ENCODE measurements at places on chromosomes 7 and 10.

DNA sequence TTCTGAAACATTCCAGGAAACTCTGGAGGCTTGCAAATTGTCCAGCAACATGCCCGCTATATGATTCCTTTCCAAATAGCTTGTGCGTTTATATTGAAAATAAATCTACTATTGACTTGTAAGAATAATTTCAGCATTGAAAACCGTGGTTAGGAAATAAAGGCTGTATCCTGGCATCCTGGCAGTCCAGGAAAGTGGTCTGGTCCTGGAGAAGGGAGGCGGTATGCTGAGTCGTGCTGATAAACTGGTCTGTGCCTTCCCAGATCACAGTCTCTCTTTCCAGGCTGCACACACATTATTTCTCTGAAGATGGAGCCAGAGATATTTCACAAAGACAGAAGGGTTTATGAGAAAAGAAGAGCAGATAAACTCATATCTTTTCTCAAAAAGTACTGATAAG lies 350.1 kb upstream of the COBL start:
- no peak for DNase-seq

DNA sequence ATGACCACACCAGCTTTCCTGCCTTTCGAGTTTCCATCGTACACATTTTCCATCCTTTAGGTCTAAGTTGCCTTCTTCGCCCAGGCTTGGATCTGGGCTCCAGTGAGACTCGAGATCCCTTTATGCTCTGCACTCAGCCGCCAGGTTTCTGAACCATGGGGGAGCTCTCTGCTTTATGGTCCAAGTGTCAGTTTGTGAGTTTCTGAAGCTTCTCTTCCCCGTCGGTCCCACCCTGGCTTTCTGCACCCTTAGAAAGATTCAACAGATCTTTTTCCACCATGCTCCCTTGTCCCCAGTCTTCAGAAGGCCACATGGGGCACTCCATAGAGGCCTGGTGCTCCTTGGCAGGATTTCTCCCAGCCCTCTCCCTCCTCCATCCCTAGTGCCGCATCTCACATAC lies 402.0 kb downstream of the PTPRN2 start:
- no peak for DNase-seq

DNA sequence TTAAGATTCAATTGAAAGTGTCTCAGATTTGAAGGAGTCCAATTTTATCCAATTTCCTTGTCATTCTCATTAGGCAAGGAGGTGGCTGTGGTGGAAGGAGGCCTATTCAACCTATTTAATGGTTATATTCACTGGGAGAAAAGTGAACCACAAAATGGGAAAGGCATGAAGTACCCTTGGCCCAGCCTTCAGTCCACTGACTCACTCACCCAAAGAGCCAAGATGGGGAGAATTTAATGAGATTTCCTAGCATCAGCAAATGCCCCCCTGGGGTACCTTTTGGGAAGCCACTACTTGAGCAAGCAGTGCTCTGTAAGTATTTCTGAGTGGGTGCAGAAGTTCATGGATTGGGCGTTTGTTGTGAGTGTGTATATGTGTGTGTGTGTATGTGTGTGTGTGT lies 144.1 kb downstream of the NRP1 start:
- DNase-seq: no peak

GRCh38 chr10:734481-734880 lies 45.0 kb upstream of the DIP2C start:
- DNase-seq: no peak

GRCh38 chr10:60896033-60896432 lies 48.0 kb downstream of the RHOBTB1 start:
- DNase-seq: no peak

DNA sequence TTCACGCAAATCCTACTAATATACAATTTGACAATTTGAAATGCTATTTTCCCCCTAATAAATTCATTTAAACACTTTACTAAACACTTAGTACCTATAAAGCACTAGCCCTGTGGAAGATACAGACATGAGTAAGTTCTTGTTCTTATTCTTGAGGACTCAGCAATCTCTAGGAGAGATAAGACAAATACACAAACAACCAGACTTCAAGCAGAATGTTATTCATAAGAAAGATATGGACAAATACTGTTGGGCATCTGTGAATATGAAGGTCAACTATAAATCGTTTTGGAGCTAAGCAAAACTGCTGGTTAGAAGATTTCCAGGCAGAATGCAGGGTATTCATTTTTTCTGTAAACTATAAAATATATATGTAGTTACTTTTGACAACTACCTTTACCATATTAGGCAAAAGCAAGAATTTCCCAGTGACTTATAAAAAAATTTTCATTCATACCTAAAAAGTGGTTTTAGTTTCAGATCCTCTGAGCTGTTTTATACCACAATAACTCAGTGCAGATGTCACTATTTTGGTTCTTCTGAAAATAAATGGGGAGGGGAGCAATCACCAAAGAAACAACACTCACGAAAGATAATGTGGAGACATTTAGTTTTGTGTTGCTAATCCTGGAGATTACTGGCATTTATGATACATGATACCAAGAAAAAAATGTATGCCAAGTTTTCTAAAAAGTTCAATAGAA lies 3.8 kb downstream of the VPS41 start:
- DNase-seq: peak; percentile 31

DNA sequence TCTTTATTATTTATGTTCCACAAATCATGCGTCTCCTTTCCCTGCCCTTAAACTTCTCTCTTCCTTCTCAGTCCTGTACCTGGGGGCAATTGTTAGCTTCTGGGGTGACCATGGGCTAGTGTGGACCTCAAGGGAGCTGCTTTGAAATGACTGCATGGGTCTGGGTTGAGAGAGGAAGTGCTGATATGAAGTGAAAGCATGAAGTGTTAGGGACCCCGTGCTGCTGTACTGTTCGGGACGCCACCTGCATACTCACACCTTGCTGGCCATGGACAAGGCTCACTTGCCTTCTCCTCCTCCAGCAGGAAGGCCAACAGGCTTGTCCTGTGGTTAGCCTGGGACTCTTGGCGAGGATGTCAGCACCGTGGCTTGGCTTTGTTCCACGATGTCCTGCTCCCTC lies 56.7 kb downstream of the MTPN start:
- DNase-seq: no peak

GRCh38 chr10:124724279-124725027 lies 19.7 kb downstream of the FAM53B start:
- no peak for DNase-seq

DNA sequence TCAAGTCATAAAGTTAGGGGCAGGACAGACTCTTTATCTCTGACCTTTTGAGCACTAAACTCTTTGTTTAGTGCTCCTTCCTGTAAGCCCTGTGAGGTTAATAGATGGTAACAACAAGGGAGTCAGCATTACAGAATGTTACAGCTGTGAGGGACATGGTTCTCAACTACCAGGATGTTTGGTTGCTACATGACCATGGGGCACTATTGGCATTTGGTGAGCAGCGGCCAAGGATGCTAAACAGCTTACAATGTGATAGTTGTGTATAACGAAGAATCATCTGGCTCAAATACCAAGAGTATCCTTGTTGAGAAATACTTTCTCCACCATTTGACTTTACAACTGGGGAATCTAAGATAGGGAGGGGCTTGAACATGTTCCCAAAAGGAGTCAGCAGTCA lies 35.4 kb upstream of the HPS1 start:
- DNase-seq: no peak

DNA sequence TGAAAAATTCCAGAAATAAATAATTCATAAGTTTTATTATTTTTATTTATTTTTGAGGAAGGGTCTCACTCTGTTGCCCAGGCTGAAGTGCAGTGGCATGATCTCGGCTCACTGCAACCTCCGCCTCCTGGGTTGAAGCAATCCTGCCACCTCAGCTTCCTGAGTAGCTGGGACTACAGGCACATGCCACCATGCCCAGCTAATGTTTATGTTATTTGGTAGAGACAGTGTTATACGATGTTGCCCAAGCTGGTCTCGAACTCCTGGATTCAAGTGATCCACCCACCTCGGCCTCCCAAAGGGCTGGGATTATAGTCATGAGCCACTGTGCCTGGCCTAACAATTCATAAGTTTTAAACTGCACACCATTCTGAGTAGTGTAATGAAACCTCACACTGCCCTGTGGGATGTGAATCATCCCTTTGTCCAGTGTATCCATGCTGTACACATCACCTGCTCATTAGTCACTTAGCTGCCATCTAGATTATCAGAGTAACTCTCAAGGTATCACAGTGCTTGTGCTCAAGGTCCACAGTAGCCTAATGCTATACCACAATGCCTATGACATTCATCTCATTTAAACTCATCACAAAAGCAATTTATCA lies 17.9 kb downstream of the RTKN2 start:
- no peak for DNase-seq

All from hematopoietic multipotent progenitor cell treated with erythropoietin and hydrocortisone succinate and interleukin-3 and kit ligand, for 6 days (in vitro differentiated cells).